ENCODE measurements at places on chromosomes 5 and 9.

- DNase-seq, result no peak
These were observed 29.5 kb upstream of the LRRC14B start for GRCh38 chr5:161803-162110.

DNA sequence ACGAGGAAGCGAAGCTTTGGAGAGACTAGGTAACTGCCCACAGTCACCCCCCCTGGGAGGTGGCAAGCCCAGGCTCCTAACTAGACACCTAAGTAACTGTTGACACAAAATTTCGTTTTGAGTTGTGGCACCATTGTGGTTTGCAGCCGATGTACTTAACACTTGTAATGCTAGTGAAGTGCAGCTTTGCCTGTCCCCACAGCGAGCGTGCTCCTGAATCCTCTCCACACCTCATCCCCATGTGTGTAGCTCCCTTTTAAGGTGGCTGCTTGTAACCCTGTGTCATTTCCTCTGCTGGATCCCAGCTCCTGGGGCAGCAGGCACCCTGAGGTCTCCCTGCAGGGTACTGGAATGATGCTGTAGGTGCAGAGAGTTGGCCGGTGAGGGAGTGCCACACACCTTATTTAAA, 114.9 kb downstream of the TRIO start:
- no peak for DNase-seq

DNA sequence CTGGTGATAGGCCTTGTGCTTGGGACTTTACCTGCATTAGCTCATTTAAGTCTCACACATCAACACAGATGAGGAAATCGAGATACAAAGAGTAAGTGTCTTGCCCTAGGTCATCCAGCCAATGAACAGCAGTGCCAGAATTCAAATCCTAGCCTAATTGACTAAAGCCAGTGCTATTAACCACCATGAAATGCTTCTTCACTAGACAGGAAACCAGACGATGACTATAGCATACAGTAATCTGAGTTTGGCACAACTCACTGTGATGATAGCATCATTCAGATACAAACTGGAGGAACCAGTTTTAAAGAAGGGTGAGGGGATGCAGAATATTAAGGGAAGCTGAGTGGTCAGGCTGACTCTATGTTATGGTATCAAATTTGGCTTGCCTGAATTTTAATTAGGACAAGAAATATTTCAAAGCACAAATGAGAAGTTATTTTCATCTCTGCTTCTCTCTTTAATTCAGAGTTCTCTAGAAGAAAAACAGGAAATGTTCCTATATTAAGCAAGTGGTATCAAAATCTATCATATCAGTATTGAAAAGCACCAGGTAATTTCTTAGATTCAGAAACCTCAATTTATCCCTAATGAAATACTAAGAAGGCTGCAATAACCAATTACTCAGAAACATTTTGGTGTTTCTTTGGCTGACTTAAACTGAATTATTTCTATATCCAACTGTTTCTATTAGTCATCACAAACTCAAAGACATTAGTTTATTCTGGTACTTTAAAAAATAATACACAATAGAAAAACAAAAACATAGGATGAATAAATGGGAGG, 147.0 kb upstream of the RASA1 start:
- DNase-seq, result peak; percentile 87

- DNase-seq, result no peak
These were observed 22.7 kb downstream of the CYFIP2 start for GRCh38 chr5:157288405-157289163.

- DNase-seq, result no peak
These were observed 24.5 kb downstream of the PRRC2B start for GRCh38 chr9:131418143-131419025.

DNA sequence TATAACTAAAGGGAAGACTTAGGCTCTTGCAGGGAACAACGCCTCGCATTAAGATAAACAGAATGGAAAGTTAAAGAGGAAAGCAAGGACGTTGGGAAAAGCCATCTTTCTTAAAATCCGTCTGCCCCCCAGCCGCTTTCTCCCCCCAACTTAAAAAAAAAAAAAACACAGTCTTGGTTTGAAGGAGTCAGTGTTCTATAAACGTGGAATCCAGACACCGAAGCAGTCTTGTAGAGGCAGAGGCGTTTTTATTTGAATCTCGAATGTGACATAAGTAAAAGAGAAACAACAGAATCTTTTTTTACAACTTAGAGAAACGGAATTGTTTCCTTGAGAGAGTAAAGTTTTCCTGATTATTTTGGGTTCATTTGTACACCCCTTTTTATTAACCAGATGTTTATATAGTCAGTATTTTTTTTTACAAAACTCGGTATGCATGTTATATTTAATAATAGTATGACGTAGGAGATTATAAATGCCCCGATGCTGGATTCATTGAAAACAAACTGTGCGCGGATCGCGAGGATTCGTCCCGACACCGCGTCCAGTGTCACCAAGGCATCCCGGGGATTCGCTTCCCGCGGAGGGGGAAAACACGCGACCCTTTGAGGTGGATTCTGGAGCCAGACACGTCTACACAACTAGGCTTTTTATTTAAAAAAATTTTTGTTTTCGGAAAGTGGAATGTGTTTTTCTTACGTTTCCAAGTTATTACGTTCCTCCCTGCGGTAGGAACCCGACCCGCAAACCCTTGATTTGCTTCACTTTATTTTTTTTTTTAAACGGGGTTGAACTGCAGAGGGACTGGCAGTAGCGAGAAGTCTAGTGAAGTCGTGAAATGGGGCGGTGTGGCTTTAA, 6.7 kb downstream of the PTCH1 start:
- no peak for DNase-seq

GRCh38 chr9:77161966-77162365, 15.4 kb upstream of the VPS13A start:
- DNase-seq, result peak; percentile 41

DNA sequence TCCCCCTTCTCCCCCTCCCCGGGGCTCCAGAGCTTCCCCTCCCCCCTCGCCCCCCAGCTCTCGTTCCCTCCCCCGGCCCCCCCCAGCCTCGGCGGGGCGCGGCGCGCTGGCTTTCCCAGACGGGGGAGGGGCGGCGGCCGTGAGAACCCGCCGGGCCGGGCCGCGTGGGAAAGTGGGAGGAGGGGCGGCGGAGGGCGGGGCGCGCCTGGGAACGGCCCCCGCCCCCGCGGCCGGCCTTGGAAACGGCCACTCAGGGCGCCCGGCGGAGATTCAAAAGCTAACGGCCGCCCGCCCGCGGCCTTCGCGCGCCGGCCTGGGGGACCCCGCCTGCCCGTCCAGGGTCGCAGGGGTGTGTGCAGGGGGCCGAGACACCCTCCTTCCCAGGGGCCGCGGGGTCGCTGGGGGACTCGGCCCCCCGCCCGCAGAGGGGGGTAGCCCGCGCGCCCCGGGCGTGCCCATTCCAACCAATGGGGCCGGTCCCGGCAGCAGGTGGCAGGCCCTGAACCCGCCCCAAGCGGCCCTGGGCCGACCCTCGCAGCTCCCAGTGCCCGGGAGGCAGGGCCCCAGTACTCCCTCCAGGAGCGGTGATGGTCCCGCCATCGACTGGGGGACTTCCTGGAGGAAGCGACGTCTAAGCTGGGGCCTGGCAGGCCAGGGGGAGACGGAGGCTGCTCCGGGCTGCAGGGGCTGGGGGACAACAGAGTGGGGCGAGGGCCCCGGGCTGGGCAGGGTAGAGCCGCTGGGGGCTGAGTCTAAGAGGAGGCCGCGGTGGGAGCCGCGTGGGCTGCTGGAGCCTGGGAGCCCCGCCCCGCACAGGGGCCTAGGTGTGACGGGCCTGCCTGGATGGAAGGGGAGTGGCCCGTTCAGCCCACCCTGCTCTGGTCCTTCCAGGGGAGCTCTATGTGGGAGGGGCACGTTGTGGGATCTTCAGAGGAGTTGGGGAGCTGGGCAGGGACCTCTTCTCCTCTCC, 14.2 kb upstream of the NRARP start:
- peak; percentile 46 for DNase-seq

DNA sequence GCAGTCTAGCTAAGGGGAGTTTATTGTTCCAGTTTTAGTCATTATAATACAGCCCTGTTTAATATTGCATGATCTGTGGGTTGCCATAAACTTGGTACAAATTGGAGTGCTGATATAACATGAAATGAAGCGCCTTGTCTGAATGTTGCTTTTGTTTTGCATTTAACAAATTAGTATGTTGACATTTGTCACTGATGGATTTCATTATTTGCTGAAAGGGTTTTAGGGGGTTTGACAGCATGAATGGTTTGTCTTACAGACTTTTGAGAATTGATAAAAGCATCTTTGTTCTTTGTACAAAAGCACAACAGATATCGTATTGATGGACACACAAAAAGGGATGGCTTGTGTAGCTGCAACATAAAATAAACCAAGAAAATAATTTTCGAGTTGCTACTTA, 178.3 kb downstream of the AOPEP start:
- DNase-seq, result no peak

DNA sequence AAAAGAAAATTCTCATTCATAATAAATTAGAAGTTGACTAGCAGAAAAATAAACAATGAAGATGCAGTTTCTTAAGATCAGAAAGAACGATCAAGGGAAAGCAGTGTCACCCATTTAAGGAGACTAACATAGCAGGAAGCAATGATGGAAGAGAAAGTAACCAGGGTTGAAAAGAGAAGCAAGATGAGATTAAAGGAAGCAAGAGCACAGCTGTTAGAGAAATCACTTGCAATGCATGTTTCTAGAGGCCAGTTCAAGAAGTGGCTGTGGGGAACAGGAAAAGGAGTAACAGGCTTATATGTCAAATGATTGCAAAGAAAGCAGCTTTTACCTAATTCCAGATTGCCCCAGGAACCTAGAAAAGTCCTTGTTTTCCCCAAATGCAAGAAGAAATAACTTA, 46.8 kb upstream of the SLC1A1 start:
- DNase-seq, result no peak

DNA sequence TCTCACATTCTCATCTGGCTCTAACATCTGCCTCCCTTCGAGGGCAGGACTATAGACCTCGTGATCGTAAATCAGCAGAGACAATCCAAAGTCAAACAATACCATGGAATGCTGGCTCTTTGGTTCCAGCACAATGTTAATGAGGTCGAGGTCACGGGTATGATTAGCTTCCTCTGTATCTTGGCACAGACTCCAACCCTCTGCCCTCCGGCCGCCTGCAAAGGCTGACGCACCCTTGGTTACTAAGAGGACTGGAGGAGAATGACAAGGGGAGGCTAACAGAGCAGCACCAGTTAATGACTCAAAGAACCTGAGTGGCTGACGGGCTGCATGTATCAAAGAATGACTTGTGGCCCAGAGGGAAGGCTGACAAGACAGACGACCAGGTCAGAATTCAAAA, 10.1 kb downstream of the LHFPL2 start:
- DNase-seq, result peak; percentile 95

GRCh38 chr5:66642538-66642937, 46.3 kb downstream of the MAST4 start:
- no peak for DNase-seq

DNA sequence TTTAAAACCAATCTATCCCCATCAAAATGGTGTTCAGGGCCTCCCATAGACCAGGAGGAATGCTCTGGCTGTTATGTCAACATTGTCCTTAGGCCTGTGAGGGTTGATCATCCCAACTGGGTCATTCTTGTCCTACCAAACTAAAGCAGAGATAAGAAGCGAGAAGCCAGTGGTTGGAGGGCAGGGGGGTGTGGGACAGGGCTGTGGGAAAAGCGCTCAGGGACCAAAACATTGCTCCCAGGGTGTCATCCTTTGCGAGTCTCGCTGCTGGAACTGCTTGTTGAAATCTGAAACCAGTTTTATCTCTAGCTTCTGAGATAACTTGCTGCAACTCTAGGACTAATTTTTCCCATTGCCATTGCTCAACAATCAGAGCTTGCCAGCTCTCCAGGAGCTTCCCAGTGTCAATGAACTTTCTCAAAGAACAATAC, 48.1 kb downstream of the SPATA31C2 start:
- DNase-seq, result peak; percentile 96

GRCh38 chr5:169088028-169088725, 212.8 kb downstream of the SLIT3 start:
- DNase-seq, result no peak

- DNase-seq, result no peak
These were observed at the start of gene LCNL1 for GRCh38 chr9:136982232-136983051. Gene LCNL1 (plus strand): TSS chr9:136982993. CDS start chr9:136983587, 594 bp downstream.

- DNase-seq, result no peak
These were observed 44.7 kb upstream of the VCAN start for GRCh38 chr5:83426855-83427254.

GRCh38 chr9:135341612-135342169, 137.9 kb upstream of the PPP1R26 start:
- DNase-seq, result no peak

GRCh38 chr9:128118472-128118857, 9.1 kb downstream of the PTGES2 start:
- no peak for DNase-seq

DNA sequence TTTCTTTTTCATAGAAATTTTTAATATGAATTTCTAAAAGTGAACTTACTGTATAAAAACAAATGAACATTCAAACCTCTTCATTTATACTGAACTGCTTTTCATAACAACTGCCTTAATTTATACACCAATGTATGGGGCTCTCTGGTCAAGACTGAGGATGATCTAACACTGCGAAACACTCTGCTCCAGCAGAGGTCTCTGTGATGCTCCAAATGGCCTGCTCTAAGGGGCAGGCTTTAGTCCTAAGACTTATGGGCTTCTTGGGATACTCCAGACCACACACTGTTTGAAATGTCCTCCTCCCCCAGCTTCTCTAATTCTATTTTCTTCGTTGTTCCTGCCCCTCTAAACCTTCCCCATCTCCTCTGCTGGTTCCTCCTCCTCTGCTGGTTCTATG, 58.5 kb downstream of the LIFR start:
- DNase-seq, result peak; percentile 54

DNA sequence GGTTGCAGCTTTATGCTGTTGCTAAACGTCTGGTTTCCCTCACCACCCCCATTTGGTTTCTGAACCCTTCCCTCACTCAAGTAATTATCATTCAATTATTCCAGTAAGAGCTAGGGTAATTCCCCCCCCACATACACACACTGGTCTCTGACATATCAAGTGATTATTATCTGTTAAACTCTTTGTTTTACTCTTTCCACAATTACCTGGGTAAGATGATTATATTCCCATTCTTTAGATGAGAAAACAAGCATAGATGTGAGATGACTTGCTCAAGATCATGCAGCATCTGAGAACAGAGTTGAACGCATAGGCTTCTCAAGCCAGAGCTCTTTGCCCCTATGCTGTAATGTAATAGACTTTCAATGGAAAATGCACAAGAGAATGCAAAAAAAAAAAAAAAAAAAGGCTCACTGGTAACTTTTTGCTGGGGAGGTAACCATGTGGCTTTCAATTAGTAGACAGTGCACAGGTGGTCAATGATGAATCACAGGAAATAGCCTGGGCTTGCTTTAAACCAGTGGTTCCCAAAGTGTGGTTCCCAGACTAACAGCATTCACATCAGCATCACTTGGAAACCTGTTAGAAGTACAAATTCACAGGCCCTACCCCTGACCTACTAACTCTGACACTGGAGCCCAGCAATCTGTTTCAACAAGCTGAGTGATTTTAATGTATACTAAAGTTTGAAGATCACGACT, 87.6 kb downstream of the PIK3R1 start:
- peak; percentile 59 for DNase-seq

DNA sequence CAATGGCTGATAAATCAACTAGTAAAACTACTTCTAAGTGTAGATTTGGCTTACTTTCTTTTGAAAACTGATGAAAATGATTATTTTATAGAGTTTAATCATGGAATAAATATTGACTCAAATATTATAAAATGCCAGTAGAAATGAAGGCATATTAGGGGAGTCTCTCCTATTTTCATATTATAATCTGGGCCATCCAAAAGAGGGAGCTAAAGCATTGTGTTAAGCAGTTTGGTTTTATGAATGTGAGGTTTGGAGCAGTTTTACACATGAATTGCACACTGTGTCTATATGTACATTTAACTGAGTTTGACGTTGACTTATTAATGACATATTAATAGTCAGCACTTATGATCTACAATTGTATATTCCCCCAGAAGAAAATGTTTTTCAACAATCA, 17.4 kb downstream of the CDH9 start:
- DNase-seq, result peak; percentile 51

- peak; percentile 86 for DNase-seq
These were observed 122.1 kb upstream of the DAPK1 start for GRCh38 chr9:87375397-87376073.

Measured in amniotic epithelial cell (primary cell).